ENCODE measurements at places on chromosomes 7 and 10.

- DNase-seq: peak; percentile 11
Observed at GRCh38 chr7:157522189-157522588, 185.4 kb downstream of the DNAJB6 start.

- DNase-seq: no peak
Observed at GRCh38 chr7:46153951-46154787, 233.1 kb upstream of the IGFBP3 start.

GRCh38 chr10:60732198-60732806 is 46.0 kb upstream of the CDK1 start:
- DNase-seq: peak; percentile 46

DNA sequence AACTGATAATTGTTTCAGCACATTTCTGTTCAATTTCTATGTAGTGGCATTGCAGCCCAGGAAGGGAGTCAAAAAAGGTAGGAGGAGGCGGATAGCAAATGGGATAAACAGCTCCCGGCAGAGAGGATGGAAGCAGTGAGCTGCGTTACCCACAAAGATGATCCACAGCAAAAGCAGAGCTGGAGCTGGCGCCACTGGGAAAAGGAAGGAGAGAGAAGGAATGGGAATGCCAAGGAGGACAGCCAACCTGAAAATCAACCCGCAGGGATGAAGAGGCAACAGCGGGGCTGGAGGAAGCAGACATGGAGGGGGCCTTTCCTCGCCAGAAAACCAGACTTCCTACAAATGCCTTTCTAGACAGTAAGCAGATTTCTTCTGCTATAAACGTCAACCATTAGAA is 82.7 kb upstream of the ADAM12 start:
- DNase-seq: no peak

- no peak for DNase-seq
Observed at GRCh38 chr10:31594347-31594873, 275.4 kb downstream of the ZEB1 start.

GRCh38 chr10:98259606-98260315 is 8.2 kb downstream of the LOXL4 start:
- DNase-seq: no peak

DNA sequence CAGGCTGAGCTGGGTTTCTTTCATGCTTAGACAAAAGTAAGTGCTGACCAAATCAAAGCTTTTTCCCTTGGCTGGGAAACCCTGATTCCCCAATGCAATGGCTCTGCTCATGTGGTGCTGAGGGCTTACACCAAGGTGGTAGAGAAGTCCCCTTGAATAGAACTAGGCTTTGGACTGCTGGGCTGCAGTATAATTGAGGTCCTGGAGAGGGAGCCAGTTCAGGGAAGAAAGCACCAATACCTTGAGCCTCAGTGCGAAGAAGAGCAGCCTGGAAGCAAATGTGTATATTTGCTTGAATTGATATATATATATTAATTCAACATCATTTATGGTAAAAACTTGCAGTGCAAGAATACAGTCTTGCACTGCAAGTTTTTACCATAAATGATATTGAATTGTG is 391.1 kb downstream of the RPS24 start:
- DNase-seq: no peak

DNA sequence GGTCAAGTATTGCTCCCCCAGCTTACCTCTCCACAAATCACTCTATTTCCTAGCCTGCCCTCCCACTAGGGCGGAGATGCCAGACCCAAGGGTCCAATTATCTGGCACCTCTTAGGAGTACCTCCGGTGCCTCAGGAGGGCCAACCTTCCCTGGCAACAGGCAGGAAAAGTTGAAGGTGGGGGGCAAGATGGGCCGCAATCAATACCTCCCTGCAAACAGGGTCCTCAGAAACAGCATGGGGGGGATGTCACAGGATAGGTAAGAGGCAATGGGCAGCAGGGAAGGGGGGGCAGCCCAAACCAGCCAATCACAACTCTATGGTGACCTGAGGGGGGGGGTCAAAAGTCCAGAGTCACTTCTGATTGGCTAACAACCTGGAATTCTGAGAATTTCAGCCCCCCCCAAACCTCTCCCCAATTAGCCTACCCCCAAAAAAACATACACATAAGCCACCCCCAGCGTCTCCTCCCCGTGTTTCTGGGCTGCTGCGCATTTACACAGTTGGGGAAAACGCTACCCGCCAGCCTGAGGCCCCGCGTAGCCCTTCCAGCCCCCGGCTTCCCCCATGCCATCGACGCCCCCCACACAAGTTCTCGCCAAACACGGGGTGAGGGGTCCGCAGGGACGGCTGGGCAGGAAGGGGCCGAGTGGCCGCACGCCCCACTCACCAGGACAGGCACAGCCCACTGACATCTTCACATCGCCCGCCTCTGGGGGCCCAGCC is 589 bp downstream of the LDB1 start:
- DNase-seq: peak; percentile 89

DNA sequence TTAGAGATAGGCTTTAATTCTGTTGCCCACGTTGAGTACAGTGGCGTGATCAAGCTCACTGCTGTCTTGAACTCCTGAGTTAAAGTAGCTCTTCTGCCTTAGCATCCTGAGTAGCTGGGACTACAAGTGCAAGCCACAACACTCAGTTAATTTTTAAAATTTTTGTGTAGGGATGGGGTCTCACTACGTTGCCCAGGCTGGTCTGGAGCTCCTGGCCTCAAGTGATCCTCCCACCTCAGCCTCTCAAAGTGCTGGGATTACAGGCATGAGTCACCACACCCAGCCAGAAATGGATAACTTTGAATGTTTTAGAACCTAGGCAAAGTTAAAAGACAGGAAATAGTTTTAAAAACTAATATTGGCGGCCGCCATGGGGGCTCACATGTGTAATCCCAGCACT is 43.9 kb upstream of the OTUD1 start:
- no peak for DNase-seq

DNA sequence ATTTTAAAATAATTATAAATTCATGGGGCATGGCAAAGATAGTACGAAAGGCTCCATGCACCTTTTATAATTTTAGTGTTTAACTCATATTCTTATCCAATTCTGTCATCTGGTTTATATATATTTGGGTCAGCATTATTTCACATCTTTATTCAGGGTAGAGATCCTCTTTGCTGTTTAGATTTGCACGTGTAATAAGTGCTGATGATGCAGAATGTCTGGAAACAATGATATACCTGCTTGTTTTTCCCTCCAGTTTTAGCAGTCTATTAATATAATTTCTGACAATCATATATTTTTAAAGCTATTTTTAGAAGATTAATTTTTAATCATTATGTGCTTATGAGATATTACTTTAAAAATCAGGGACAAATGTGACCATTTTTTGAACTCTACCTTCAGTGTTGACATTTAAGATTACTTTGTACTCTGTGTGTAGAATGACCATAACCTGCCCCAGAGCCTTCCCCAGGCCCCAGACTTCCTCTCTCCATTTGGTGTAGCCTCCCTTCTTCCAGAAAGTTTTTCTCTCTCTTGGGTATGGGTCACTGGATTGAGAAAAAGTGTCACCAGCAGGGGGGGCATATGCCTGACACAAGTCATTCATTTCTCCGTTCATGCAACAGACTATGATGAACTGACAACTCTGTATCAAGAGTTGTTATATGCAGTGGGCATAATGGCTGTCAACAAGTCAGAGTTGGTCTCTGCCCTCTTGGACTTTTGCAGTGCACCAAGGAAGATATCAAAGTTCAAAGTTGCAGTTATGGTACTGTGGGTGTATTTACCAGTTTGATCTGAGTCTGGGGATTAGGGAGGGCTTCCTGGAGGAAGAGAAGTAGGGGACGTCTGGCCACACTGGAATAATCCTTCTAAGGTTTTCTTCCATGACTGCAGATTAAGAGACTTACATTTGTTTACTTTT is 192.6 kb upstream of the CCDC6 start:
- DNase-seq: no peak

GRCh38 chr10:124802313-124802675 is 675 bp downstream of the ABRAXAS2 start:
- DNase-seq: no peak

DNA sequence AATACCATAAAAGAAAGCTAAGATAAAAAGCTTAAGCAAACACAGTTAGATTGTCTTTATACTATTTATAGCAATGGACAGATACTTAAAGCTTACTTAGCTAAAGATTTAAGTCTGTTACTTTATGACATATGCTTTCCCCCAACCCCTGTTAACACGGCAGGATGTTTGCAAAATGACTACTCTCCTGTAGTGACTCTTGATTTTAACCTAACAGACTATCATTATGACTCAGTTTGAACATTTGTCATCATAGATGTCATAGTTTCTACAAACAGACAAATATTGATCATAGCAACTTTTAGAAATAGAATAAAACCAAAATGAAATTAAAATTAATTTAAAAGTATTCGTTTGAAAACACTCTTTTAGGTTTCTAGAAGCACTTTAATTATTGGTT is 7.8 kb upstream of the COMMD3 start:
- DNase-seq: no peak

DNA sequence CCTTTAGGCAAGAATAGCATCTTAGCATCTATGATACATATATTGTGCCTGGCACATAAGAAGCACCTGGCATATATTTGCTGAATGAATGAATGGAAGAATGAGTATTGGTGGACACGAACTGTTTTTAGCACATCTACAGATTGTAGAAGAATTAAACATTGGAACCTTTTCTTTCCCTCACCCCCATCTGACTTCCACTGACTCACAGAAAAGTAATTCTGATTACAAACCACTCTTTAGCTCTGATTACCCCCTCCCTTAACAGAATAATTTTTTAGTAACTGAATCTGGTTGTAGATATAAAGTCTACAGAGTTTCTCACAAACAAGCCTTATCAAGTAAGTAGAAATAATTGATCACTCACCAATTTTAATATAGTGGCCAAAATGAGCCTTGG is 31.9 kb downstream of the SLC26A4 start:
- DNase-seq: no peak

DNA sequence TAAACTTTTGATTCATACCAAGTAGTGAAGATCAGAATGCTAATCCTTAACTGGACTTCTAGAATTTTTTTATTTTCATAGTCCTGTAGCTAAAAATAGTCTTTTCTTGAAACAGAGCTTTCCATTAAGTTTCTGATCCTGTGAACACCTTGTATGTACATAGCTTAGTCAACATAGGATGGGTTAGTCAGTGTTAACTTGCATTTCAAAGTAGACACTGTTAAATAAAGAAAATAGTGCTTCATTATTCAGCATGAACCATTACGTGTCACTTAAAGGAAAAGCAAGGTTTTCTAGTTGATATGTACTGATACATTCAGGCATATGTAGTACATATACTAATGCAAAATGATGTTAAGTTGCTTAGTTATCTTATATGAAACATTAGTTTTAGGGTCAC is 7.5 kb upstream of the HDAC9 start:
- DNase-seq: no peak

DNA sequence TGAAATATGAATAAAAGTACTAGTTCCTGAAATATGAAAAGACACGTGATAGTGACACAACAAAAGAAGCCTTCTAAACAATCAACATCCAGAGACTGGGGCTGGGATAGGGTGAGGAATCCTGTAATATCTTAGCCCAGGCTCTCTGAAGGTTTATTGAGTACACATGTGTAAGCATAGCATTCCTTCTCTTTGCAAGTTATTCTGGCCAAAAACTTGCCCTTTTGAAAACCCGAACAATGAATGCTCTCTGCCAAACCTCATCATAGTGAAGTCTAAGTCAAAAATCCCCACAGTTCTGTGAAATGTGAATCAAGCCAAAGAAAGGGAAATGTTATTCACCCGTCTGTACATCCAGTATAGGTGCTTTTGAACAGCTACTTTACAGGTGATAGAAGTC is 11.6 kb downstream of the SEMA3D start:
- DNase-seq: no peak

- no peak for DNase-seq
Observed at GRCh38 chr10:89523274-89523673, 12.1 kb downstream of the SLC16A12 start.

DNA sequence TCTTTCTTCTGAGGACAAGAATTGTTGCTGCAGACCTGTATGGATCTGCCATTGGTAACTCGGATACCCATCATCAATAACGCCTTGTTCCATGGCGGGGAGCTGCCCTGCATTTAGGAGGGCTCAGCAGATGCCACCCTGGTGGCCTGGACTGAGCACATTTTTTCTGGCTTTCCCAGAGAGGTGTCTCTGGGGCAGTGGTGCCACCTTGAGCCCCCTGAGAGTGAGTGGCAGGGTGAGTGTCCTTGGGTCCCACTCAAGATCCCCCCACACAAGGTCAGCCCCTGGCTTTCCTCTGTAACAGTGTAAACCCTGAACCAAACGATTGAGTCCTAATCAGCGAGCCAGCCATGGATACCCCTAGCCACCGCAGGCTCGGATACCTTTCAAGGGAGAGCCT is 258.6 kb downstream of the GLRX3 start:
- DNase-seq: no peak

- no peak for DNase-seq
Observed at GRCh38 chr10:78211561-78212051, 177.9 kb downstream of the RPS24 start.

- DNase-seq: no peak
Observed at GRCh38 chr7:143049362-143049761, 2.8 kb upstream of the OR6V1 start.

GRCh38 chr7:24882989-24883621 is 96.9 kb downstream of the OSBPL3 start:
- DNase-seq: no peak

GRCh38 chr10:8365935-8366911 is 311.7 kb downstream of the GATA3 start:
- no peak for DNase-seq

DNA sequence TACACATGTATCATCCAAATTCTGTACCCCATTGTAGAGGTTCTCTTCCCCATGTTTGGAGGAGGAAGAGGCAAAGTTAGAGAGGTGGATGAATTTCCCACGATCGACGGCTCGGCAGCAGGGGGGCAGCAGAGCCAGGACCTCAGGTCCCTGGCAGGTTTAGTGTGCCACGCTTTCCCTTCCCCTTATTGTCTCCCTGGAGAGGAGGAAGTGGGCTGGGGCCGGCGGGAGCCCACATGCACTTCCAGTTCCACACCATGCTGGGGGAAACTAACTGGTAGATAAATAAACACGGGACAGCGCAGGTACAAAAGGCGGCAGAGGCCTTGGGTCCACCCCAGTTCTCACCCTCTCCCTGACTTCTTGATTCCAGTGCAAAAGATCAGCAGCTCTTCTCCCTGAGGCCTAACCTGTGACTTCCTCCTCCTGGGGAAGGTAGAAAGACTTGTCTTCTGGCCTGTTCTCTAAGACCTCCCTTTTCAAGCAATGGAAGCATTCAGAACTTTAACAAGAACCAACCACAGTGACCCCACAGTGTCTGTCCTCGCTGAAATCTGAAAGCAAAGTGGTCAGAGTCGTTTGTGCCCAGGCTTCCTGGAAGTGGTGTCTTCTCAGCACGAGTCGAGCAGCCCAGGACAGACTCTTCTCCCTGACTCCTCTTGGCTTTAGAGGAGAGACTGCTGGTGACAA is 30.5 kb upstream of the SRGN start:
- peak; percentile 72 for DNase-seq
